Right ventricle myocardium superior (tissue), 1 donor: ENCODE measurements at places on chromosomes 4 and X.

GRCh38 chr4:85515701-85516100 is 40.8 kb downstream of the ARHGAP24 start:
- DNase-seq = no peak

DNA sequence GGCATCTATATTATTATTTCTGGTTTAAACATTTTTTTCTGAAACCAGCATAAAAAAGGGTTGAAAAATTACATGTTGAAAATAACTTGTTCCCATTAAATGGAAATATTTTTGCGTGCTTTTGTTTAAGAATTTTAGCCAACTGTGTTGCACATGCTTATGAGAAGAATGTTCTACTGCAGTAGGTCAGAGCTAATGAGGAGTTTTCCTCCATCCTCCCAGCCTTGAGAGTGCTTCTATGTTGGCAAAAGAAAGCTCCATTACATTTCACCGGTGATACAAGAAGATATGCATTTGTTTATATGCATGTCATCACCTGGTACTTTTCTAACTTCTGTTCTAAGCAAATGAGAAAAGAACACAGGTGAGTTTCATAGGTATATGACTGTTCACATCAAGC is 13.6 kb upstream of the TDO2 start:
- DNase-seq = no peak

- DNase-seq = no peak
Observed at GRCh38 chr4:2049381-2049780, 9.7 kb upstream of the NAT8L start.

- no peak for DNase-seq
Observed at GRCh38 chr4:46837639-46838038, 71.4 kb downstream of the COX7B2 start.

DNA sequence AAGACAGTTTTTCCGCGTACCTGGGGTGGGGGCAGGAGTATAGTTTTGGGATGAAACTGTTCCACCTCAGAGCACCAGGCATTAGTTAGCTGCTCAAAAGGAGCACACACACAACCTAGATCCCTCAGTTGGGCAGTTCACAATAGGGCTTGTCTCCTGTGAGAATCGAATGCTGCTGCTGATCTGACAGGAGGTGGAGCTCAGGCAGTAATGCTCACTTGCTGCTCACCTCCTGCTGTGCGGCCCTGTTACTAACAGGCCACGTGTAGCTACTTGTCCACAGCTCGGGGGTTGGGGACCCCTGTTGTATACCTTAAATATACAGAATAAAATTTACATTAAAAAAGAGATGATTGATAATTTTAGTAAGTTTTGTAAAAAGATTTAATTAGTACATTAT is 191.5 kb downstream of the SLC7A11 start:
- no peak for DNase-seq

GRCh38 chr4:123866796-123867195 is 470.2 kb downstream of the SPRY1 start:
- DNase-seq = no peak

GRCh38 chrX:44899946-44900345 is 27.0 kb downstream of the KDM6A start:
- no peak for DNase-seq

GRCh38 chr4:98625399-98625798 is 33.0 kb downstream of the TSPAN5 start:
- DNase-seq = no peak

- no peak for DNase-seq
Observed at GRCh38 chrX:69303231-69303630, 138.0 kb upstream of the PJA1 start.

- DNase-seq = no peak
Observed at GRCh38 chr4:70239884-70240591, 2.4 kb upstream of the CSN3 start.

DNA sequence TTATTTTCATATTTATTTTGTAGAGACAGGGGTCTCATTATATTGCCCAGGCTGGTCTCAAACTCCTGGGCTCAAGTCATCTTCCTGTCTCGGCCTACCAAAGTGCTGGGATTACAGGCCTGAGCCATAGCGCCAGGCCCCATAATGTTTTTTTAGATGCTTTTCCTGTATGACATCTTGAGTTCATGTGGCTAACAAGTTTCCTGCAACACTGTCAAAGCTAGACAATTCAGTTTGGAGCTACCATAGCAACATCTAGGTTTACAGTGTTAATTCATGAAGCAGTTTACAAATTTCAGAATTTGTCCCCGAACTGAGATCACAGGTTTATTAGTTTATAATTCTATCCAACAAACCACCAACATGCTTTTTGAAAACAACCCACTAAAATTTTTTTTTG is 6.4 kb upstream of the IL13RA2 start:
- no peak for DNase-seq

DNA sequence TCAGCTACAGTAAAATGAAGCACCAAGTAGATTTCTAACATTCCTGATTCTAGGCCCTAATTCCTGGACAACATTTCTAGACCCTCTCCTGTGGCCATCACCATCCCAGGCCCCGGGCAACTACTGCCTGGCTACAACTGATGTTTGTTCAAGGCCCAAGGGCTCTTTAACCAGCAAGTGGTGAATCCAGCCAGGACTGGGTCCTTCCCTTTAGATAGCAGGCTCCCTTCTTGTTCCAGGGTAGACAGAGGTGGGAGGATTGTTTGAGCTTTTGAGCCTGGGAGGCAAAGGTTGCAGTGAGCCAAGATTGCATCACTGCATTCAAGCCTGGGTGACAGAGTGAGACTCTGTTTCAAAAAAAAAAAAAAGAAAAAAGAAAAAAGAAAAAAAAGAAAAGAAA is 12.7 kb upstream of the AADAT start:
- DNase-seq = no peak

GRCh38 chr4:87745064-87745807 is 54.1 kb upstream of the IBSP start:
- no peak for DNase-seq

GRCh38 chr4:153217440-153217839 is 13.2 kb downstream of the TRIM2 start:
- DNase-seq = no peak

GRCh38 chrX:10288373-10288975 is 131.7 kb downstream of the CLCN4 start:
- DNase-seq = no peak

DNA sequence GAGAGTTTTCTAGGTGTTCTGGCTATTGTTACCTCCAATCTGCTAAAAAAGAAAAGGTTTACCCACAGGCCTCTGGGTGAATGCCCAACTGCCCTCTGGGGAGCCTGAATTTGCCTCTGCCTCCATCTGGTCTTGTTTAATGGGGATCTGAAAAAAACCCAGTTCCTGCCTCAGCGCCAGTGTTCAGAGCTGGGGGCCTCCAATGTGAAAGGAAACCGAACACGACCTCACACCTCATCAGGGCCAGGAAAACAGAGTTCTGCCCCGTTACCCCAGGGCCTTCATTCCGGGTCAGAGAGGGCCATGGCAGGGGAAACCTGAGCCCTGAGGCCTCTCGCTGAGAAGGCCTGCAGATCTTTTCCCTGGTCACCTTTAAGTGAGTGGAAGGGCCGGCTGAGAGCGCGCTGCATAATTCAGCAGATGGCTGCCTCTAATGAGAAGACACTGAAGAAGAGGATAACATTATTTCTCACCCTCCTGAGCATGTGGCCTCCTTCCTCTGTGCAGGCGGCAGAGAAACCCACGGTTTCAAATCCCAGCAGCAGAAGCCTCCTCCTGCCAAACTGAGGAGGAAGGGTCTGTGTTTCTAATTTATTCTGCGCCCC is 6.8 kb downstream of the SEPTIN6 start:
- no peak for DNase-seq

DNA sequence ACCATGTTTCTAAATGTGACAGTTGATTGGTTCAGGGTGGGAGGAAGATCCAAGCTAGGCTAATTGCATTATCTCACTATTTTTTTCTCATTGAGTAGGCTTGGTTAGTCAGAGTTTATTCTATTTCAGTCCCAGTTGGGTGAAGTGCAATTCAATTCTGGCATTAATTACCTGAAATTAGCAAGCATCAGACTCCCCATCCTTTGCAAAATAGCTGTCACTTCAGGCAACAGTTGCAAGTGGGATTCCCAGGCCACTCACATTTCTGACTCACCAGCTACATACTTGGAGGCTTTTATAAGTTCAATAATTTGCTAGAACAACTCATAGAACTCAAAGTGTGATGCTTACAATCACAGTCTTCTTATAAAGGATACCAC is 155.8 kb upstream of the HAND2 start:
- no peak for DNase-seq

GRCh38 chr4:90584051-90584450 is 456.9 kb downstream of the CCSER1 start:
- no peak for DNase-seq
